ENCODE measurements at places on chromosomes 2 and 18.

- no peak for DNase-seq
Measured at GRCh38 chr2:39989888-39990287, 210.8 kb upstream of the THUMPD2 start.

DNA sequence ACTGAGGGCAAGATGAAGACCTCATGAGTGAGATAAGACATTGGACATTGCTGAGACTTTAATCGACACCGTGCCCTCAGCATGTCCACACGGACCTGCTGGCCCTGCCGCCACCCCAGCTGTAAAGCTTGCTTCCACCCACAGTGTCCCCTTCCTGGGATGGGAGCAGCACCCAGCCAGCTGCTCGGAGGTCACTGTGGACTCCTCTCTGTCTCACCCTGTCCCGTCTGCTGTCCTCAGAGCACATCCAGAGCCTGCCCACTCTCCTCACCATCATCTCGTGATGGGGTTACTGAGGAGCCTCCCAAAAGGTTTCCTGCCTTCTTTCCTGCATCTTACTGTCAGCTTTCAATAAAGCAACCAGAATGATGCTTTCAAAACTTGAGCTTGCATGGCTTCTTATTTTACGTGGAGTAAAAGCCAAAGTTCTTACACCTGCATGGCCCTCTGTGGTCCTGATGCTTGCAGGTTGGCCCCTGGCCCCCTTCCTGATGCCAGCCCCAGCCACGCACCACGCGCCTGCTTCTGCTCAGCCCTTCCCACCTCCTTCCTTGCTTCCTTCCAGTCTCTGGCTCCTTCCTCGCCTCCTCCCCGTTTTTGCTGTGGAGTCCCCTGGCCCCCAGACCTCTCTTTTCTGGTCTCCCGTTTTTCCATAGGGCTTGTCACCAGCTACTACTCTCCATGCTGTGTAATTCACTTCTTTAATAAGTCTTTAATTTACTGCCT, 67.0 kb downstream of the DGKD start:
- no peak for DNase-seq

DNA sequence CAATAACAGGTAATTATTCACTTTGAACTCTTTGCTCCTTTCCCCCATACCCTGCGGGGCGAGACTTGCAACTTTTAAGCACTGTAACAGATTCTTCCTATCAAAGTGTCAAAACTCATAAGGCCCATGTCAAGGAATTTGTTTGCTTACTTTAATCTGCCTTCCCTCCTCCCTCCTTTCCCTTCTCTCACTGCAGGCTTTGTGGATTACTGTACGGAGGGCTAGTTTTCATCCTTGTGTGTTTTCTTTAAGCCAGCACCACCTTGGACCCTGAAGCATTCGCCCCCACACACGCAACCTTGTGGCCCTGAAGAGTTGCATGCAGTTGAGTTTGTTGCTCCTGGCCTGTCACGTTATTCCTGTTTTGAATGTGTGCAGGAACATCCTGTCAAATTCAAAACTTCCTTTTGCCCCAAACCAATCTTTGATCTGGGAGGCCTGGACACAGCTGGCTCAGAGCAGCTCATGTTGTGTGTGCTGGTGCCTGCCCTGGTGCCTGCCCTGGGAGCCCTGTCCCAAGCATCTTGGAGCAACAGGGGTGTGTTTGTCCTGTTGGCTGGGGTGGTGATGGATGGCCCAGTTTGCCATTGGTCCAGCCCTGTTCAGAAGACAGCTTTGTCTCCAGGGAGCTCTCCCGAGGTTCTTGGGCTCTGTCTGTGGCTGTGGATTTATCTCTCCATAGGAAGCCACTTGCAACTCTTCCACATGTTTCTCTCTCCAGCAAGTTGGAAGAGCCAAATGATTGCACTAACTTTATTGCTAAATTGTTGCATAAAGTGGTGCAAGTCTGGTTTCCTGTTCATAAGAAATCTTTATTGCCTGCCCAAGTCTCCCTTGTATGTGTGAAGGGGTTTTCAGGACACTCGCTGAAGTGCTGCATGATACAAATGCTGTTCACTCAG, 199.6 kb downstream of the VAPA start:
- no peak for DNase-seq

- no peak for DNase-seq
Measured at GRCh38 chr2:3703236-3703756, at the start of gene DCDC2C. Gene DCDC2C, plus strand, starts transcription at chr2:3703575. Its CDS starts 177 bp downstream, at chr2:3703752.

DNA sequence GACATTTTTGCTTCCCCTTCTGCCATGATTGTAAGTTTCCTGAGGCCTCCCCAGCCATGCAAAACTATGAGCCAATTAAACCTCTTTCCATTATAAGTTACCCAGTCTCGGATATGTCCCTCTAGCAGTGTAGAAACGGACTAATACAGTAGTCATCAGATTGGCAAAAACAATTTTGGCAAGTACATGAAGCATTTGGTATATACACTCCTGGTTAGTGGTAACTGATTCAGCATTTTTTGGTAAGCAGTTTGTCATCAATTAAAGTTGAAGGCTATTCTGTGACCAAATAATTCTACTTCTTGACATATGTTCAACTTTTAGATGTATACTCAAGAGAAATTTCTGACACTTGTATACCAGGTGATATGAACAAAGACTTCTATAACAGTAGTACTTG, 190.5 kb upstream of the STON1 start:
- no peak for DNase-seq

DNA sequence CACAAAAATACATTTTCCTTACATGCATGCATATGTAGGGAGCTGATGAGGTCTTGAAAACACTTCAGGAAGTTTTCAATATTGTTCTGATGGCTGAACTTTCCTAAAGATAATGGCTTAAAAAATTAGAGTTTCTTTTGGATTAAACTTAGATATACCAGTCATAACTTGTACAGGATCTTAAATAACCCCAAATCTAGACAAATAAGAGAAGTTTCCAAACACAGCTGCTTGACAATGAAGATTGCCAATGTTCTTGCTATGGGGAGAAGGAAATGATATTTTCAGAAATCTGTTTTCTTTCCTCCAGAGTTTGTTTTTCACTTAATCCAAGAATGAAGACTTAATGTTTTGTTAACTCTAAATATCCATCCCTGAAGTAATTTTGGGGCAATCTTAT, 54.6 kb upstream of the SPTBN1 start:
- no peak for DNase-seq

- no peak for DNase-seq
Measured at GRCh38 chr2:113965644-113966043, 75.8 kb downstream of the ACTR3 start.
